Vagina (tissue), 2 donors: ENCODE measurements at places on chromosomes 7 and 10.

DNA sequence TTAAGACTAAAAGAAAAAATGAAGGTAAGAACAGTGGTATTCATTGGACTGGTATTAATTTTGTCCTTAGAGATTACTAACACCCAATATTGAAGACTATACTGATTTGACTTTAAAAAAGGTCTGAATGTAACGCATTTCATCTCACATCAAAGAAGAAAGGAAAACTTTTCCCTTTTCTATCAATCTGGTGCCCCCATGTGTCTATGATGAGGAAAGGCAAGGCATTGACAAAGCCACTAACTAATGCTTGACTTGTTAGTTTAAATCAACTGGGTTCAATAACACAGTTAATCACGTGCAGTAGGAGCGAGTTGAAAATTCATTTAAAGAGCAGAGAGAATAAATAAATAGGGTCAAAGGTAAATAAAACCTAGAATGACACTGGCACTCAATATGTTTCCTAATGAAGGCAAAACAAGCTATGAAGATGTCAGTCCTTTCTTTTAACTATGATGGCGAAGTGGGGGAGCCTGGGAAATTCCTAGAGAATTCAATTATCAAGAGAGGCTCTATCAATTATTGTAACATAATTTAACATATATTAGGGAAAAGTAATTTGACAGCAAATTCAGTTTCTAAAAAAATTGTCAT lies 180.9 kb downstream of the ANK3 start:
- no peak for DNase-seq

GRCh38 chr10:7525314-7526016 lies 114.6 kb upstream of the SFMBT2 start:
- DNase-seq, result no peak

DNA sequence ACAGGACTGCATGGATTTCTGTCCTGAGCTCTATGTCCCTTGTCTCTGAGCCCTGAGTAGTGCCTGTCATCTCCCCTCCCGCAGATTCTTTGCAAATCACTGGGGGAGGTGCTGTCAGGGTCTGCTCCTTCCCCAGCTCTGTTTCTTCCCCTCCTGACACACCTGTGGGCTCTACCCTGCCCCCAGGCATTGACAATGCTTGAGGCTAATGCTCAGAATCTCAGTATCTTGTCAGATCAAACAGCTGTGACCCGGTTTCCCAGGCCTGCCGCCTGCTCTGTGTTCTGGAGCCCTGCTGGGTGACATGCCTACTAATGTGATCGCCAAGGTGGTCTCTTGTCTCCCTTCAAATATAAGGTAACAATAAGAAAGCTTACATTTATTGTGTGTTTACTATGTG lies 209.0 kb downstream of the POU6F2 start:
- no peak for DNase-seq

GRCh38 chr7:149689291-149689721 lies 84.1 kb downstream of the ZNF467 start:
- DNase-seq, result no peak

GRCh38 chr7:126657137-126657536 lies 595.6 kb downstream of the GRM8 start:
- no peak for DNase-seq

GRCh38 chr7:29871787-29872398 lies 65.6 kb downstream of the WIPF3 start:
- no peak for DNase-seq

- DNase-seq, result no peak
Observed at GRCh38 chr7:15703732-15704131, 17.2 kb upstream of the MEOX2 start.

- no peak for DNase-seq
Observed at GRCh38 chr7:149126662-149127266, 640 bp upstream of the ZNF425 start.
